ENCODE measurements at places on chromosomes 13 and 19.
A peak's percentile ranks its signal among the peaks of the same experiment; 100 is the strongest.

DNA sequence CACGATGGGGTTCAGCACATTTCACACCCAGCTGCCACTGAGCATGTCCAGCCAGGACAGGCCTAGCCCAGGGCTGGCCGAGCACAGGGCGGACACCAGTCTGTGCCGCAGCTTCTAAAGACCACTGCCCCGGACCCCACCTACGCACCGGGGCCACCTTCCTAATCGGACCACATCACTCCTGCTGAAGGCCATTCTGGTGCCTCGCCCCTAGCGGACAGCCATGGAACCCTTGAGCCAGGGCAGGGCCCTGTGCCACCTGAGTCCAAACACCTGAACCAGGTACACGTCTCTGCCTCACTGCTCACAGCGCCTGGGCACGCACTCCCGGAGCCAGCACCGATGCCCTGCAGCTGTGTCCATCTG, 8.4 kb upstream of the C13orf46 start:
- ATAC-seq = no peak

DNA sequence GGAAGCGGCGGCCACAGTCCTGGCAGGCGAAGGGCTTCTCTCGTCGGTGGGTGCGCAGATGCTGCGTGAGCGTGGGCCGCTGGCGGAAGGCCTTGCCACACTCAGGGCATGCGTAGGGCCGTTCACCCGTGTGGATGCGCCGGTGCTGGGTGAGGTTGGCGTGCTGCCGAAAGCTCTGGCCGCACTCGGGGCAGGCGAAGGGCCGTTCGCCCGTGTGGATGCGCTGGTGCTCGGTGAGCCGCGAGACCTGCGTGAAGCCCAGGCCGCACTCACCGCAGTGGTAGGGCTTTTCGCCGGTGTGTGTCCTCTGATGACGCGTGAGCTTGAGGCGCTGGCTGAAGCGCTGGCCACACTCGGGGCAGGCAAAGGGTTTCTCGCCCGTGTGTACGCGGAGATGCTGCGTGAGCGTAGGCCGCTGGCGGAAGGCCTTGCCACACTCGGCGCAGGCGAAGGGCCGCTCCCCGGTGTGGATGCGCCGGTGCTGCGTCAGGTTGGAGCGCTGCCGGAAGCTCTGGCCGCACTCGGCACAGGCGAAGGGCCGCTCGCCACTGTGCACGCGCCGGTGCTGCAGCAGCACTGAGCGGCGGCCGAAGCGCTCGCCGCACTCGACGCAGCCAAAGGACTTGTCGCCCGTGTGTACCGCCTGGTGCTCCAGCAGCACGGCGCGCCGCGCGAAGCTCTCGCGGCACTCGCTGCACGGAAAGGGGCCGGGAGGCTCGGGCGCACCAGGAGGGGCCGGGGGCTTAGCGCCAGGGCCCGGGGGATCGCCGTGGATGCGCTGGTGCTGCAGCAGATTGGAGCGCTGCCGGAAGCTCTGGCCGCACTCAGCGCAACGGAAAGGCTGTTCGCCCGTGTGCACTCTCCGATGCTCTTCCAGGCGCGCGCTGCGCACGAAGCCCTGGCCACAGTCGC, 4.0 kb upstream of the UBE2M start:
- ATAC-seq = peak; percentile 16

GRCh38 chr19:51552996-51553725, 17.9 kb upstream of the ZNF175 start:
- no peak for ATAC-seq

GRCh38 chr13:94056362-94056990, 423.0 kb downstream of the DCT start:
- no peak for ATAC-seq

DNA sequence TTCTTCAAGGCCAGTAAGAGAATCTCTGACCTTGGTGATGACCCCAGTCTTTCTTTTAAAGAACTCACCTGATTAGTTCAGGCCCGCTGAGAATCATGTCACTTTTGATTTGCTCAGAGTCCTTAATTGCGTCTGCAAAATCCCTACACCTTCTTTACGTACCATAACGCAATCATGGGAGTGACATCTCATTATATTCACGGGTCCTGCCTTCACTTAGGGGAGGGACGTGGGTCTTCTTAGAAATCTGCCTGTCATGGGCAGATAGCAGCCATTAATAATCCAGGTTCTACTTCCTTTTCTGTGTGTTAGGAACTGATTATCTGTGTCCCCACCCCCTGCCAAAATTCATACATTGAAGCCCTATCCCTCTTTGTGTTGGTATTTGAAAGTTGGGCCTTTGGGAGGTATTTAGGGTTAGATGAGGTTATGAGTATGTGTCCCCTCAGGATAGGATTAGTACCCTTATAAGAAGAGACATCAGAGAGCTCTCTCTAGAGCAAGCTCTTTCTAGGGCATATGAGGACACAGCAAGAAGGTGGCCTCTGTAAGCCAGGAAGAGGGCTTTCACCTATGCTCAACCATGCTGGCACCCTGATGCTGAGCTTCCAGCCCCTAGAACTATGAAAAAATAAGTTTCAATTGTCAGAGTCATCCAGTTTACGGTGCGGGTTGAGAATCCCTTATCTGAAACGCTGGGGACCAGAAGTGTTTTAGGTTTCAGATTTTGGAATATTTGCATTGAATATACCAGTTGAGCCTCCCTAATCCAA, 9.9 kb downstream of the TPP2 start:
- no peak for ATAC-seq

DNA sequence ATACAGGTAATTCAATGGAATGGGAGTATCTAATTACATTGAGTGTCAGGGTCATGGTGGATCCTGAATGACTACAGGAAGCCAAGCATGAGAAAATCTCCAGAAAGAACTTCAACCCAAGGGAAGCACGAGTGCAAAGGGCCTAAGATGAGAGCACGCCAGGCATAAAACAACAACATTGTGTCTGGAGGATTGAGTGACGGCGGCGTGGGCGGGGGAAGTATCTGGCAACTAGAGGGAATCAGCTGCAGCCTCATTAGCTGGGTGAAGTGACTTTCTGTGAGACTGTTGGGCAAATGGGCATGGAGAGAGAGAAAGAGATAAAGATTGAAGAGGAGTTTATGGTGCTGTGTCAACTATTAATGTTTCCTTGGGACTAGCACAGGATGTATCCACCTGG, 194.3 kb downstream of the GPC6 start:
- no peak for ATAC-seq

DNA sequence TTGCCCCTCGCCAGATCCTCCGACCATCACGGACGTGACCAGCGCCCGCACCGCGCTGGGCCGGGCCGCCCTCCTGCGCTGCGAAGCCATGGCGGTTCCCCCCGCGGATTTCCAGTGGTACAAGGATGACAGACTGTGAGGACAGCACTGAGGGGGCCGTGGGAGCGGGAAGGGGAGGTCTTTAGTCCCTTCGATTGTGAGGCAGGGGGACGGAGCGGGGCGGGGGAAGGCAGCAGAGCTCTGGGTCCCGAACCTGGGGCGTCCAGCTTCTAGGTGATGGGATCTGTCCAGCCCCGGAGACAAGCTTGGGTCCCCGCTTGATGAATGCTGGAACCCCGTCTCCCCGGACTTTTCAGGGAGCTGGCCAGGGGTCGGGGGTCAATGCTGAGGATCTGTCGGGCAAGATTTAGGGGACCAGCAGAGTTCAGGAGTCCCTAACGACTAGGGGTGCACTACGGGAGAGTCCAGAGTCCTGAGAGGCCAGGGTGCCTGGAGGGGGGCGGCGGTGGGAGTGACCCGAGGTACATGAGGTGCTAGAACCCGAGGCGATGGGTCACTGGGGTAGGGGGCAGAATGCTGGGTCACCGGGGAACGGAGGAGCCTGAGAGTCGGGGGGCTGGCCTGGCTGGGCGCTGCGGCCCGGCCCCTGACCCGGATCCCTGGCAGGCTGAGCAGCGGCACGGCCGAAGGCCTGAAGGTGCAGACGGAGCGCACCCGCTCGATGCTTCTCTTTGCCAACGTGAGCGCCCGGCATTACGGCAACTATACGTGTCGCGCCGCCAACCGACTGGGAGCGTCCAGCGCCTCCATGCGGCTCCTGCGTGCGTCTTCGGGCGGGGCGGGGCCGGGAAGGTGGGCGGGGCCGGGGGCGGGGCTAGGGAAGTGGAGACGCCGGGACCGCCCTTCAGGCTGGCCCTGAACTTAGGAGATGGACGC, 14.6 kb downstream of the VSIG10L start:
- ATAC-seq = peak; percentile 80

Data from activated T-helper 17 cell treated with anti-CD3 and anti-CD28 coated beads, Interleukin-2, amount 50 U/mL, for 72 hours (primary cell).